ENCODE measurements at places on chromosomes 2 and 18.
A peak's percentile ranks its signal among the peaks of the same experiment; 100 is the strongest.

DNA sequence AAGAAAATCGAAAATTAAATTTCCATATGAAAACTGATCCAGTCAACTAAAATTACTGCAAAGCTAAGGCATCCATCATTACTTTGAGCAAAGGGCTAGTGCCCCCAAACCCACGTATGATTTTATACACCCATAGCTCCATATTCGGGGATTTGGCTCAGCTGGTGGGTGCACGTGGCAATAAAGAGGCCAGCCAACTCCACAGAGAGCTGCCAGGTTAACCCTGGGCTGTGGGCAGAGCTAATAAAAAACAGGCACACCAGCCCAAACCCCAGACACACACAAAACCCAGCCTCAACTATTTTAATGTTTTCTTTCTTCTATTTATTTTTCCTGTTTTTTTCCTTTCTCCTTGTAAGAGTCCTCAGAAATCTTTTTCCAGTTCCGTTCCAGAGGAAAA lies 151.3 kb upstream of the SOX11 start:
- no peak for DNase-seq

GRCh38 chr2:141186413-141187074 lies 944.3 kb downstream of the LRP1B start:
- no peak for DNase-seq

- DNase-seq = no peak
These were observed 49.6 kb downstream of the GALNT14 start for GRCh38 chr2:31088504-31089195.

GRCh38 chr2:18792226-18792629 lies 202.9 kb upstream of the NT5C1B start:
- DNase-seq = no peak

GRCh38 chr2:61045999-61046398 lies 19.7 kb upstream of the SANBR start:
- no peak for DNase-seq

- DNase-seq = no peak
These were observed 280.4 kb downstream of the ALPK2 start for GRCh38 chr18:58348517-58348916.

- DNase-seq = peak; percentile 5
These were observed 23.1 kb upstream of the DSG3 start for GRCh38 chr18:31424383-31424988.

DNA sequence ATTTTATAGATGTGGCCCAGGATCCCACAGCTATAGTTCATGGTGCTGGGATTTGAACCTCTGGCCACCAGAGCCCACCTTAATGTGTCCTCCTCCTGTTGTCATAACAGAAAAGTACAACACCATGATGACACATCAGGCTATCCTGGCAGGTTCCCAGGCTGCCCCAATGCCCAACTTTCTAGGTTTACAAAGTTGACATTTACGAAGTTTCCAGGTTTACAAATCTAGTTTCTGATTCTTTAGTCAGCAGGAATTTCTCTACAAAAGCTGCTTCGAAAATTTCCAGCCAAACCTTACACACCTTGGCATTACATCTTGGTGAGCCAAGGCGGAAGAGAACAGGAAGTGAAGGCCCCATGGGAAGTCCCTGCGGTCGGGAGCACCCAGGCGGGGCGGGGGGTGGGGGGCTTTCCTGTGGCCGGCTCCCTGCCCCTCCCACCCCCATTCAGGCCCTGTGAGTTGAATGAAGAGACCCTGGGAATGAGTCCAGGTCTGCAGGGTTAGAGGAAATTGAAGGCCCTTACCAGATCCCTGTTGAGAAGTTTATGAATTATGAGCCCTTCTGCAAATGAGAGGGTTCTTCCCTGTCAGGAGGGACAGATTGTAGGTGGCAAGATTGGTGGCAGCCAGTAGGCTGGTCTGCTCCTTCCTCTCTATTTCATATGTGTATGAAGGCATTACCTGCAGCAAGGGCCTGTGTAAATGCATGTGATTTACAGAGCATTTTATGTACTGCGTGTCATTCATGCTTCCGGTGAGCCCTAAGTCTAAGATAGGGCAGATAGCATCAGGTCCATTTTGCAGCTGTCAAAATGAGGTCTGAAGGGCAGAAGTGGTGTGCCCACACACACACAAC lies 11.1 kb upstream of the IL1RN start:
- DNase-seq = no peak

- DNase-seq = no peak
These were observed 12.5 kb upstream of the ATIC start for GRCh38 chr2:215299337-215299859.

DNA sequence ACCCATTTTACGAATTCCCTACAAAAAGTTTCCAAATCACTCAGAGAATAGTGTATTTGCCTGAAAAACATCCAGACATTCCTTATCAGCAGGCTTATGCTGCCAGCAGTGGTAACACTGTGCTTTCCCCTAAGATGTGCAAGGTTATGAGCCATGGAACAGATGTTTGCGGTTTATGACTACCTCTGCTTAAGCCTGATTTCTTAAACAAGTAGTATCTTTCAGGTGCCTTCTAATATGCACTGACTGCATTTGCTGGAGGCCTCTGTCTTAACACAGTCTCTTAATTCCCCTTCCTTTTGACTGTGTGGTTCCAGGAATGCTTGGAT lies 54.8 kb downstream of the CDC42EP3 start:
- DNase-seq = no peak

DNA sequence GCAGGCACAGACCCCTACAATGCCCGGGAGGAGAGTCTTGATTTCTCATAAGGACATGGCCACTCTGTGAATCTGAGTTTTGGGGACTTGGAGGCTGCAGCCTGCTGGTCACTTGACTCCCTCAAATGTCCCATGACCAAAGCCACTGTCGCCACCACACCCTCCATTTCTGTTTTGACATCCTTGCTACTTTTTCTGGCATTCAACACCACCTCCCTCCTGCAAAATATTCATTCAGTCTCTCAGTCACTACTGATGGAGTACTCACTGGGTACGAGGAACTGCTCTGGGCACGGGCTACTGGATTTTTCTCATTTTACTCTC lies 208.6 kb upstream of the HAAO start:
- no peak for DNase-seq

DNA sequence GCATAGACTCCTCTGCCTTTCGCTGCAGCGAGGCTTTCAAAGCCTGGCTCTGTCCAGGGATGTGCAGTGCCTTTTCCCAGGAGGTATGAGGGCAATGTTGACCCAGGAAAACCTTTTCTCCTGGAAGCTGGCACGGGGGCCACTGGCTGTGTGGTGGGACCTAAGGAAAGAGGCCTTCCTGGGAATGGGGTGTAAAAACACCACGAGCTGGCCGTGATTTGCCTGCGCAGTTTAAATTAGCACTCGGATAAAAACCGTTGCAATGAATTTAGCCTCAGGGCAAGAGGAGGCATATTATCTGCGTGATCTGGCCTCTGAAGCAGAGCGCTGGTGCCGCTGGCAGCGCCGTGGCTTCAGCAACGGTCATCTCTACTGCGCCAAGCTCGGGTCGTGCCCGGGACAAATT lies 3.0 kb downstream of the OSR1 start:
- no peak for DNase-seq

GRCh38 chr18:24954341-24954740 lies 397.6 kb downstream of the ZNF521 start:
- DNase-seq = no peak

DNA sequence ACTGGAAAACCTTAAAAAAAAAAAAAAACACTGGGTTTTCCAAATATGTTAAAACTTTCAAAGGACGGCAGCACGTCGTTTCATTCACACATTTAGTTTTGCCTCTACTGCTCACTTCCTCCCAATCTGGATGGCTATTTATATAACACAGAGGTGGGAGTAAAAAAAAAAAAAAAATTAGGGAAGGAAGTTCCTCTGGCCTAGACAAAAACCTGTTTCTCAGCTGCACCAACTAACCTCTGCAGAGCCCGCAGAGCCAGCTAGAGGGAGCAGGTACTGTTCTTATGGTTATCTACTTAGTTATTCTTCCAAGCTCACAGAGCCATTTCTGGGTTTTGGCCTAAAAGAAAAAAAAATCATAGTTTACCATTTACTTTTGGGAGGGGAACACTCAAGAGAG lies 28.1 kb downstream of the SLC1A4 start:
- DNase-seq = no peak

- DNase-seq = no peak
These were observed 671.2 kb downstream of the LRRTM4 start for GRCh38 chr2:76851000-76851399.

DNA sequence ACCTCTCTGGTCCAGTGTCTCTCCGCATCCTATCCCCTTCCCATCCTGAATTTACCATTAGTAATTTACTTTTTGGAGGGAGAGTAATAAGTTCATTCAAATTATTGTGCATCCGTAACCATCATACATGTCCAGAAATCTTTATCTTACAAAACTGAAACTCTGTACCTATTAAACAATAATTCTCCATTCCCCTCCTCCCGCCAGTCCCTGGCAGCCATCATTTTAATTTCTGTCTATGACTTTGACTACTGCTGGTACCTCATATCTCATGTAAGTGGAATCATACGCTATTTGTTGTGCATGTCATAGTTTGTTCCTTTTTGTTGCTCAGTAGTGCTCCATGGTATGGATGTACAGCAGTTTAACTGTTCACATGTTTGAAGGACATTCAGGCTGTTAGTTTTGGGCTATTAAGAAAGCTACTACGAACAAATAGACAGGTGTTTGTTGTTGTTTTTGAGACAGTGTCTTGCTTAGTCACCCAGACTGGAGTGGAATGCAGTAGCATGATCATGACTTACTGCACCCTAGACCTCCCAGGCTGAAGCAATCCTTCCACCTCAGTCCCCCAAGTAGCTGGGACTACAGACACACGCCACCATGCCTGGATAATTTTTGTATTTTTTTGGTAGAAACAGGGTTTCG lies 2.0 kb downstream of the LIMS1 start:
- no peak for DNase-seq

DNA sequence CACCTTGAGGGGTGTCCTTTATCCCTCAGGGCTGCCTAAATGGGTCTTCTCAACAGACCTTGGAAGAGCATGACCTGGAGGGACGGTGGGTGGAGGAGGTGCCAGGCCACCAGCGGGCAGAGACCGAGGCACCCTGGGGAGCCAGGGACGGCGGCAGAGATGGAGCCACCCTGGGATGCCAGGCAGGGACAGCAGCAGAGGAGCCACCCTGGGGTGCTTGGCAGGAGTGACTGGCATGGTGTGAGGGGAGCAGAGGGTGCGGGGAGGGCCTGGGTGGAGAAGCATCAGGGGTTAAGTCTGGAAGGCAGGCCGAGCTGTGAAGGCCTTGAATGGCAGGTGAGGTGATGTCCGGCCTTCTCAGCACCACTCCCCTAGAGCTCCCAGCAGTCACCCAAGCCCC lies 56.1 kb downstream of the CIB4 start:
- DNase-seq = no peak

GRCh38 chr2:98761267-98761781 lies 30.4 kb upstream of the MGAT4A start:
- DNase-seq = no peak

DNA sequence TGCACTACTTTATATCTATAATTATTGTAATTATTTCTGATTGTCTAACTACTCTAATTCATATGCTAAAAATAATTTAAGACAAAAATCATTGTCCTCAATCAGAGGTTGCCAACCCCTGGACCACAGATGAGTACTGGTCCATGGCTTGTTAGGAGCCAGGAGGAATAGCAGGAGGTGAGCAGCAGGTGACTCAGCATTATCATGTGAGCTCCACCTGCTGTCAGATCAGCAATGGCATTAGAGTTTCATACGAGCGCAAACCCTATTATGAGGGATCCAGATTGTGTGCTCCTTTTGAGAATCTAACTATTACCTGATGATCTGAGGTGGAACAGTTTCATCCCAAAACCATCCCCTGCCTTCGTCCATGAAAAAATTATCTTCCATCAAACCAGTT lies 1434.4 kb downstream of the LRP1B start:
- no peak for DNase-seq

GRCh38 chr2:153232464-153232863 lies 246.1 kb downstream of the RPRM start:
- DNase-seq = no peak

GRCh38 chr2:208101716-208102631 lies 22.4 kb downstream of the CRYGD start:
- no peak for DNase-seq

GRCh38 chr2:138841459-138841858 lies 61.3 kb upstream of the NXPH2 start:
- no peak for DNase-seq

- no peak for DNase-seq
These were observed 80.5 kb downstream of the KCNF1 start for GRCh38 chr2:10992023-10992791.
